ENCODE measurements at places on chromosomes 13 and 19. TPM values are rescaled to one million over a fixed set of nuclear protein-coding genes. Genes with fewer than 3 reads are reported as not detected.

The CASP14 gene
- not detected for total RNA-seq

The IGLON5 gene
- total RNA-seq, result 0.22 TPM

GRCh38 chr19:7924651-7925170 lies 1.2 kb downstream of the CTXN1 start:
- no peak for DNase-seq

DNA sequence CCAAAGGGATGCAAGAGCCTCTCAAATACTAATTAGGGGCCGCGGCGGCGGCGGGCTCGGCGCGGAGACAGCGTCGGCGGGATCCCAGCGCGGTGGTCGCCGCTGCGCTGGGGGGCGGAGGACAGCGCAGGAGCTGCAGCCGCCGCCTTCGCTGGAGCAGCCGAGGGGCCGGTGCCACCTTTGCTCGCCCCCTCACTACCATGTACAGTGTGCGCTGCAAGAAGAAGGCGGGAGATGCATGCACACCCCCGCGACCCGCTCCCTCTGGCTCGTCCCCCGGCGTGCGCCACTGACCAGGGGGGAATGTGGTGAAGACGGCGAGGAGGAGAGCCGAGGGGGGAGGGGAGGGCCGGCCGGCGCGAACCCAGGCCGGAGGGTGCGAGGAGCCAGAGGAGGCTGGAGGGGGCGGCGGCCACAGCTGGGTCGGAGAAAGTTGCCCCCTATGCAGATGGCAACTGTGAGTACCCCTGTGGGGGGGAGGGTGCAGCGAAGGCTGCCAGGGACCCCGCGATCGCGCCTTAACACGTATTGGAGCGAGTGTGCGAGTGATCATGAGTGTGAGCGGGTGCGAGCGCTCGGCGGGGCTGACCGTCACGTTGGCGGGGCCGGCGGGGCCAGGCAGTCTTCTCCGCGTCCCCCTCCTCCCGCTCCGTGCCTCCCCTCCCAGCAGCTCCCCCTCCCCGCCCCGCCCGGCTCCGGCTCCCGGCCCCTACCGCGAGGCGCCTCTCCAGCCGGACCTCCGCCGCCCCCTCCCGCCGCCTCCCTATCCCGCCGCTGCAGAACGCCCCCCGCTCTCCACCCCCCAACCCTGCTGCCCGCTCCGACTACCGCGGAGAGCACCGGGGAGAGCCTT lies 808 bp downstream of the SLITRK5 start:
- no peak for DNase-seq
